ENCODE measurements at places on chromosomes 16 and 17.

DNA sequence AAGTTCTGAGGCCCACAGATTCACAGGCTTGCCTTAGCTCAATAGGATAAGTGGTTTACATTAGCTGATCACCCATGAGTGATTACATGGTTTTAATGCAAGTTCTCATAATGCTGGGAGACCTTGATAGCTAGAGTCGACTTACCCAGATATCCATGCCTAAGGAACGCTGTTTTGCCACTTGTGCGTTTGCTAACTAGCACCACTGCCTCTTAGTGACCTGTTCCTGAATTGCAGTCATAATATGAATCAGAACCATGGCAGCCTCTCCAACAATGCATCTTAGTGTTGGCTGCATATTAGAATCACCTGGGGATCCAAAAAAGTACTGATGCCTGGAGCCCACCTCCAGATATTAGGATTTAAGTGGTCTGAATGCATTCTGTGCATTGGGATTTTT, 251.1 kb upstream of the CDH5 start:
- DNase-seq = no peak

DNA sequence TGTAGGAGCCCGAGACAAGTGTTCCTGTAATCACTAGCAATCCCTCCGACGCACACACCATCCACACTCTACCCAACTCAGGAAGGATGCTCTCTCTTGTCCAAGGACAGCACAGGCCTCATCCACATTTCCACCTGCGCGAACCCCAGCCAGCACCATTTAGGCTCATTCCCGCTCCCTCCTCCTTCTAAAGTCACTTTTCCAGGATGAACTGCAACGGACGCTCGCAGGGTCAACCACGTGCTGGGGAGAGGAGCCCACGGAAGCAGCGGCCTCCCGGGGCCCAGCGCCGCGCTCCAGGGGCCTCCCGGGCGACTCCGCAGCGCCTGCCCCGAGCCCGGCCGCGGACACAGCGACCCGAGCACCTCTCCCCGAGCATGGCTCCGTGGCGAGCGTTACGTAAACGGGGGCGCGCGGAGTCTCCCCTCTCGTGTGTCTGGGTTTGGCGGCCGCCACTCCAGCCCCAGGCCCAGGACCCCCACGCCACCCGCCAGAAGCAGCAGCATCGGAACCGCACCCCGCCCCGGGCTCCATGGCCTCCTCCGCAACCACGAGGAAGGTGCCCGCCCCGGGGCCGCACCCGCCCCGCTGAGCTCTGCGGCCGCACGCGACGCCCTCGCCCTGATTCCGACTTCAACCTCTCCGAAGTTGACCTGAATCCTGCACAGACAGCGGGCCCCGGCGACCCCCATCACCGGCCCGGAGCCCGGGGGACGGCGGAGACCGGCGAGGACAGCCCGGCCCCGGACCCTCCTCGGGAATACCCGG, 668 bp downstream of the USP36 start:
- no peak for DNase-seq

GRCh38 chr16:87465306-87465705, 27.5 kb downstream of the ZCCHC14 start:
- DNase-seq = peak; percentile 53

DNA sequence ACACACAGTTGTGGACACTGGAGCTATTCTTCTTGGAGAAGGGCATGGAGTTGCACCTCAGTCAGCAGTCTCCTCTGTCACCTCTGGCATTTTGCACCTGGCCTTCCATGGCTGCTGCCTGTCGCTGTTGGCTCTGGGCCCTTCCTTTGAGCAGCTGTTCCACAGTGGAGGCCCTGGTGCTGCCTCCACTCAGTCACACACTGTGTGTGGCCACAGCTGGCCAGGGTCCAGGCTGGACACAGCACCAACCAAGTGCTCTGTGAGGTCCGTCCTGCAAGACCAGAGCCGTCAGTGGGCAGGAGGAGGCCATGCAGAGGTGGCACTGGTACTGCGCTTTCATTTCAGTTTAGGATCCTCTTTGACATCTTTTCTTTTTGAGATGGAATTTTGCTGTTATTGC, 21.6 kb upstream of the MED9 start:
- no peak for DNase-seq

GRCh38 chr16:72285324-72285723, 113.4 kb upstream of the PMFBP1 start:
- no peak for DNase-seq

DNA sequence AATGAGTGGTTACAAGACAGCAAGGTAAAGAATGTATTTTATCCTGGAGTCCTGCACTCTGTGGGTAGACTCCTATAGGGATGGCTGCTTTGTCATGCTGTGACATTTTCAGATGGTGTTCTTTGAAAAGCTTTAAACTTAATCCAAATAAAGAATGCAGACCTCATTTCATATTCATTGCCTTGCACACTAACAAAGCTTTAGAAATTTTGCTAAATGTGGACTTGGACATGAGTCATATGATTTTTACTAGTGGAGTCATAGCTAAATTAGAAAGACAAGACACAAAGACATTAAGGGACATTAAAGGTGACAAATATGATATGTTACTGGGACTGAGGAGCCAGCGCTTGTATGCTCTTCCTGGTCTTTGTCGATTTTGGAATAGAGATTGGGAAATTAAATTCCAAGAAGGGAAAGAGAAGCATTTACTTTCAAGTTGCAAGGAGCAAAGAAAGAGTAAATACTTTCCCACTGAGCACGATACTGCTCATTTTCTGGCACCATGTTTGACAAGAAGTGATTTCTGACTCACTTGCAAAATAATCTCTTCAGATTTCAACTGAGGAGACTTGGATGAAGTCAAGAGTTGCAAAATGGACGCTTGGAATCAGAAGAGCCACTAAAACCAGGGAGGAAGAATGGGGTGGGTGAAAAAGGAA, 152.9 kb upstream of the MYOCD start:
- DNase-seq = no peak

DNA sequence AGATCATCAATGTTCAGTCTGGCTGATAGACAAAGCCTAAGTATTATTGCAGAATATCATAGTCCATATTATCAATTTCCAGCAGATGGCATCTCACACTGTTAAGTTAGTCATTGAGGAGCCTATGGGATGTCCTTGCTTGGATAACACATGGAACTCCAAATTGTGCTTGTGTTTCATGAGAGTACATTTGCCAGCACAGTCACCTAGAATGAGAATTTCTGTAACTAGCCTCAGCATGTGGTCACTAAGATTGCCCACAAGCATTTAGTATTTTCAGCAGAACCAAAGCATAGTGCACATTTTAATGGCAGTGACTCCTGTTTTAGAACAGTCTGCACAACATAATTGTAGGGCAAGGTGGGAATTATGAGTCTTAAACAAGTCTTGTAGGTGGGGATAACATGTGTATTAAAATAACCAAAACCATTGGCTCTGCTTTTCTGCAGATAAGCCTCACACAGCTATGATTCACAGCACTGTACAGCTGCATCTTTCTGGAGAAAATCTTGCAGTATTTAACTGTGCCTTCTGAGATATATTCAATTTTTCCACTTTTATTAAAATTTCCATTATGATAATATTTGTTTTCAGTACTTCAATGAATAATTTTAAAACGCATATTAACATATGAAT, 882.8 kb upstream of the SOX9 start:
- DNase-seq = no peak

DNA sequence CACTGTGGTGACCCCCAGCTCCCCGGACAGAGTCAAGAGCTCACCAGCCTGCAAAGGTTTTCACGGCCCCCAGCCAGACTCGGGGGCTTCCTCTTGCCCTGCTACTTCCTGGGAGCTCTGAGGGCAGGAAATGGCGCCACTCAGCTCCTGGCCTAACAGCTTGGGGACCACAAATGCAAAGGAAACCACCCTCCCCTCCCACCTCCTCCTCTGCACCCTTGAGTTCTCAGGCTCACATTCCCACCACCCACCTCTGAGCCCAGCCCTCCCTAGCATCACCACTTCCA, 375 bp upstream of the SPN start:
- no peak for DNase-seq

DNA sequence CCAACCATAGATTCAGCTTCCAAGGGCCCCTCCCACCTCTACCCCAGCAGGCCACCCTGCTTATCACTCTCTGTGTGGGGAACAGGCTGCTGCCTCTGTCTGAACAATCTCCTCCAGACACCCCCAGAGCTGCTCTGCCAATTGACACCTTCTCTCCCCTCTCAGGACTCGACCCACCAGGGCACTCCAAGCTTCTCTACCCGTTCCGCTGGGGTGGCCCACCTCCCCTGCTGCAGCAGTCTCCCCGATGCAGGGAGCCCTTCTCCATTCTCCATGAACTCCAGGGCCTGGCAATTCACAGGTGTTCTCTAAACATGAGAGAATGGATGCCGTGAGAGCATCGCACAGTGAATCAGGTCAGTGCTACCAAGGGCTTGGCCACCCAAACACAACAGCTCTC, 28.3 kb upstream of the FAAP100 start:
- DNase-seq = no peak

DNA sequence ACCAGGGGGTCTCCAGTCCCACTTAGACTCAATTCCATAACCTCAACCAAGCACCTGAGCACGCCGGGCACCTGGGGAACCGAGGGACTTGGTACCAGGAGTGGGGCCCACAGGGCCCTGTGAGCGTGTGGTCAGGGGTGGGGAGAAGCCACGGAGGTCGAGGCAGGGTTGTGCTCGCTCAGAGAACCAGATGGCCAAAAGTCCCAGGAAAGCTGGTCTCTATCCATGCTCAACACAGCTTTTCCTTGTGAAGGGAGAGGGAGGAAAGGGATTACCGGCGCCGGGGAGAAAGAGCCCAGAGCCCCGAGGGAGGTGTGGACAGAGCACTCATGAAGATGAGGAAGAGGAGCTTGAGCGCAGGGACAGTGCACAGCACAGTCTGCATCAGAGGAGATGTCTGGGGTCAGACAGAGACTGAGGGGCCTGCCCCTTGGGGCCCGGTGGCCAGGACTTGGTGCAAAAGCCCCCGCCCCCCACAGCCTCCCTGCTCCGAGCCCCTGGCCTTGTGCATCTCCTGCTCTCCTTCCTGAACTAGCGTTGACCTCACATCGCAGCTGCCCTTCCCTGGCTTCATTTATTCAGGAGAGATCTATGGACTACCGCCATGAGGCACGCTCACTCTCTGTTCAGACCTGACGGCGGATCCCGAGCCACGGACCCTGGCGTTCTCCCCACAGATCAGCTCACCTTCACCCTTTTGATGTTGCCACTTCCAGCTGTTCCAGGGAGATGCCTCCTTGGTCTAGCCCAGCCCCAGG, 355.4 kb upstream of the TNRC6C start:
- no peak for DNase-seq

GRCh38 chr16:22816475-22816874, 2.5 kb downstream of the HS3ST2 start:
- peak; percentile 22 for DNase-seq

GRCh38 chr17:8724451-8724850, 20.2 kb downstream of the CCDC42 start:
- DNase-seq = no peak

DNA sequence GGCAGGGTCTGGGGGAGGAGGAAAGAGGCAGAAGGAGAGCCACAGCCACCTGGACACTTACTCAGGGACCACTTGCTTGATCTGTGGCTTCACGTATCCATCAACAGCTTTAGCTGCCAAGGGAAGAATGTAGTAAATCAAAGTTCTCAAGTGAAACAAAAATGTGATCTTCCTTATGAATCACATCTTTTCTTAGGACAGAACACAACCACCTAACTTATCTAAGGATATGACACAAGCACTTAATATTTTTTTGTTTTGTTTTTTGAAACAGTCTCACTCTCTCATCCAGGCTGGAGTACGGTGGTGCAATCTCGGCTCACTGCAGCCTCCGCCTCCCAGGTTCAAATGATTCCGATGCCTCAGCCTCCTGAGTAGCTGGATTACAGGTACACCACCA, 8.4 kb upstream of the GHDC start:
- no peak for DNase-seq

DNA sequence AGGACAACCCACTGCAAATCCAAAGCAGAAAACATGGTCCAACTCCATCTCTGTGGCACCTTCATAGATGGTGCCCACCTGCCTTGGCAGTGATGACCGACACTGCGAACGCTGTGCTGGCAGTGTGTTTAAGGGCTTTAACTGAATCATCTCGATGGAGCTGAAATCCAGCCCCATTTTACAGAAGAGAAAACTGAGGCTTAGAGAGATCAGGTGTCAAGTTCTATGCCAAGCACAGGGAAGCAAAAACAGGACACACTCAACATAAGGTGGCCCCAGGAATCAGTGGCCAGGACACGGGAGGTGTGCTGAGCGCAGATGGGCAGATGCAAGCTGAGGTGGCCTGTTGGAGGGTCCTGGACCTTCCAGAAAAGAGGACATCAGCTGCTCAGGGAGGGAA, 10.7 kb upstream of the TCF25 start:
- DNase-seq = no peak

DNA sequence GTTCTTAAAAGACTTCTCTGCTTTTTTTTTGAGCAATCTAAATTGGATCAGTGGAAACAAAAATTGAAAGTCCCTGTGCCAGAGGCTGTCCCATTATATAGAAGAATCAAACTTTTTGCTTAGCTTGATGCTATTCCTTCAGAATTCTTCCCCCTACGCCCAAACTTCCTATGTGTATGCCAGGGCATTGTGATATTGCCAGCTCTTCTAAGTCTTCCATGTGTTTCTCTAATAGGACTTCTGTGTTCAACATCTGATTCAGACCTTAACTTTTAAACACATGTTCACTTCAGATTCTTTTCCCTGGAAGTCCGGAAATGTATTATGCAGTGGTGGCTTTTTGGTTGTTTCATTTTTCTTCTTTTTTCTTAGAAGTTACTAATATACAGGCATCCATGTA, 18.7 kb downstream of the PTRH2 start:
- no peak for DNase-seq

- no peak for DNase-seq
These were observed 79.6 kb downstream of the BRIP1 start for GRCh38 chr17:61783556-61784304.

DNA sequence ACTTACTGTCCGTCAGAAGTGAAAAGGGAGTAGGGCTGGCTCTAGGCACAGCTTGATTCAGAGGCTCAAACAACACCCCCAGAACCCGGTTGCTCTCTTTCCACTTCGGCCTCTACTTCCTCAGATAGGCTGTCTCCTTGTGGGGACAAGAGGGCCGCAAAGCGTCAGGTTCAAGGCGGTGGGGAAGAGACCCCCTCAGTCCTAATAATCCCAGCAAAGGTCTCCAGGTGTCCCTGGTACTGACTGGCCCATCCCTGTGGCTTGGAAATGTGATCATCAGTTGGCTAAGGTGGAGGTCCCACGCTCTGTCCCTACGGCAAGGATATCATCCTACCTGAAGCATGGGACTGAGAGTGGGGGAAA, 26.0 kb downstream of the NGFR start:
- no peak for DNase-seq

GRCh38 chr17:68693466-68693865, 92.3 kb upstream of the FAM20A start:
- DNase-seq = no peak

- DNase-seq = no peak
These were observed 6.1 kb downstream of the WWOX start for GRCh38 chr16:78105517-78105916.

All from thoracic aorta (tissue), 2 donors.